ENCODE measurements at places on chromosomes 5 and 9.

- no peak for DNase-seq
Observed at GRCh38 chr5:59843511-59844213, 49.9 kb downstream of the PDE4D start.

DNA sequence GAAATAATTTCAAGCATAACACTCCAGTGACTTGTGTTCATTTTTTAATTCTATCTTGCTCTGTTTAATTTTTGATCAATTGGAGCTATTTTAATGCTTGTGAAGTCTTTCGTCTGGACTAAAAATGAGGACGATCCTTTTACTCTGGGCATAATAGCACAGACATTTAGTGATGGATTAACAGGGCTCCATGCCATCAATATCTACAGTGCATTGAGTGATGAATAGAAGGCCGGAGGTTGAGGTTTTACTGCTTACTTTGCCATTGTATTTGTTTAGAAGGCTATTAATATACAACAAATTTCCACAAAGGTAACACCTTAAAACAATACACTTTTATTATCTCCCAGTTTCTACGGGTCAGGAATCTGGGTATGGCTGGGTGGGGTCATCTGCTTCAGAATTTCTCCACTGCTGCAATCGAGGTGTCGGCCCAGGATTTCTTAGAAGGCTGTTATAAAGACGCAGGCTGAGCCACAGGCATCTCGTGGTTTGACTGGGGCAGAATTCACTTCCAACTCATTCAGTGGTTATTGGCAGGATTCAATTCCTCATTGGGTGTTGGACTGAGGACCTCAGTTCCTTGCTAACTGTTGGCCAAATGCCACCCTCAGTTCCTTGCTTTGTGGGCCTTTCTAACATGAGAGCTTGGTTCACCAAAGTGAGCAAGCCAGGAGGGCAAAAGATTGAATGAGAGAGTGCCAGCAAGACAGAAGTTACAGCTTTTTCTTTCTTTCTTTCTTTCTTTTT is 265.4 kb upstream of the VLDLR start:
- no peak for DNase-seq

DNA sequence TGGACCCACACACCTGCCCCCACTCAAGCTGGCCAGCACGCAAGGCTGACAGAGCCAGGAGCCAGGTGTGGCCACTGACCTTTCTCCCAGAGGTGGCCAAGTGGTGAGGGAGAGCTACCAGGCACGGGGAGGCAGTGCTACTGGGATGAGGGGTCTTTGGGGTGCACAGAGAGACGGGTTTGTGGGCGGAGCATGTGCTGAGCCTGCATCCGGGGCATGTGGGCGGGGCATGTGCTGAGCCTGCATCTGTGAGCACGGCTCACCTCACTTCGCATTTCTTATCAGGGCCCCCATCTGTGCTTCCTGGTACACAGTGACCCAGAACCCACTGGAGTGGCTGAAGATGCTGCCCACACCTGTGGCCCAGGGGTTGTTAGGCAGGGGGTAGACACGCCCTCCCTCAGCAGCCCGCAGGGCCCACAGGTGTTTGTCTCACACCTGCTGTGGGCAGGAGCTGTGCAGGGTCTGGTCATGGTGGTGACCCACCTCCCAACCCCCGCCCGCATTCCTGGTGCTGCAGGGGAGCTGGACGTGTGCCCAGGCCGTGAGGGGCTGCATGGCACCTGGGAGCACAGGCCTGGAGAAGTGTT is 21.5 kb downstream of the CCDC187 start:
- DNase-seq = no peak

- DNase-seq = no peak
Observed at GRCh38 chr5:150655221-150655620, 5.8 kb upstream of the MYOZ3 start.

DNA sequence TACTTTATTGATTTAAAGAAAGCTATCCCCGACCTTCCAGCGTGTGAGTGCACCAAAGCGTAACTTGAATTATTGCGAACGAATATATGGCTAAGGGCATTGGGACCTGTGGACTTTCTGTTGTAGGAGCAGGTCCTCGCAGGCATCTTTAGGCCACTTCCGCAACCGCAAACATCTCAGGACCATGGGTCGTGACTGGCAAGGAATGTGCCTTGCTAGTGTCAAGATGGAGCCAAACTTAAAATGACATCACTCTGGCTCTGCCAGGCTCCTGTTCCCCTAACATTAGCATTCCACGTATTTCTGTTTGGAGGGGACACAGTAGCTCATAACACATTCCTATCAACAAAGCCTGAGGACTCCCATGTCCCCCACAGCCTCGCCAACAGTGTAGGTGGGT is 44.1 kb upstream of the OLFM1 start:
- no peak for DNase-seq

GRCh38 chr9:78585909-78586308 is 289.0 kb downstream of the PSAT1 start:
- no peak for DNase-seq

DNA sequence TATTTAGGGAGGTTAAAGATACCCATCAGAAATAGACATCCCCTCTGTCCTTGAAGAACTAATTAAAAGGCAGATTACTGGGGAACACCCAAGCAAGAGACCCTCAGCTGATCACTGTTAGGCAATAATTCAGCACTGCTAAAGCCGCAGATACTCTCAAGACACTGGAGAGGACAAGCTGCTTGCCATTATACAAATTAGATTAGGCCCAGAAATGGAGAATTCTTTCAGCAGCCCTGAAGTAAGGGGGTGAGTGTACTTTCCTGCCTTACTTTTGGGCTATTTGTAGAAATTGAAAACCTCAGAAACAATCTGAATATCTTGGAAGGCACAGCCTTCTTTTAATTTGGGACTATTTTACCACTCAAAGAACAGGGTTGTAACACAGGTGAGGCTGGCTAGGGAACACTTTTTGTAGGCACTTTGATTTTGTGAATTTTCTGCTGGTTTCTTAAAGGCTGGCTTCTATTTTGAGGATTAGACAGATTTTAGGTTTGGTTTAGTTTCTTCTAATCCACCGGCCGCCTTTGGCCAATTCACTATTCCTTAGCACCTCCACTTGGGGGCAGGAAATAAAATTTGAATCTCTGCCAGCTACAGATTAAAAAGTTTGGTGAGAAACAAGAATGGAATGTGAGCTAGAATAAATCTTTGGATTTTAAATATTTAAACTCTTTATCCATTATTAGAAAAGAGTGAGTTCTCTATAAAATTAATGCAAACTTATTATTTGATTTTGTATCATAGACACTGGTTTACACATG is 106.0 kb downstream of the SMARCA2 start:
- no peak for DNase-seq

GRCh38 chr5:159202151-159202550 is 7.2 kb downstream of the RNF145 start:
- DNase-seq = no peak

GRCh38 chr9:94631599-94631998 is 7.7 kb downstream of the FBP1 start:
- no peak for DNase-seq

DNA sequence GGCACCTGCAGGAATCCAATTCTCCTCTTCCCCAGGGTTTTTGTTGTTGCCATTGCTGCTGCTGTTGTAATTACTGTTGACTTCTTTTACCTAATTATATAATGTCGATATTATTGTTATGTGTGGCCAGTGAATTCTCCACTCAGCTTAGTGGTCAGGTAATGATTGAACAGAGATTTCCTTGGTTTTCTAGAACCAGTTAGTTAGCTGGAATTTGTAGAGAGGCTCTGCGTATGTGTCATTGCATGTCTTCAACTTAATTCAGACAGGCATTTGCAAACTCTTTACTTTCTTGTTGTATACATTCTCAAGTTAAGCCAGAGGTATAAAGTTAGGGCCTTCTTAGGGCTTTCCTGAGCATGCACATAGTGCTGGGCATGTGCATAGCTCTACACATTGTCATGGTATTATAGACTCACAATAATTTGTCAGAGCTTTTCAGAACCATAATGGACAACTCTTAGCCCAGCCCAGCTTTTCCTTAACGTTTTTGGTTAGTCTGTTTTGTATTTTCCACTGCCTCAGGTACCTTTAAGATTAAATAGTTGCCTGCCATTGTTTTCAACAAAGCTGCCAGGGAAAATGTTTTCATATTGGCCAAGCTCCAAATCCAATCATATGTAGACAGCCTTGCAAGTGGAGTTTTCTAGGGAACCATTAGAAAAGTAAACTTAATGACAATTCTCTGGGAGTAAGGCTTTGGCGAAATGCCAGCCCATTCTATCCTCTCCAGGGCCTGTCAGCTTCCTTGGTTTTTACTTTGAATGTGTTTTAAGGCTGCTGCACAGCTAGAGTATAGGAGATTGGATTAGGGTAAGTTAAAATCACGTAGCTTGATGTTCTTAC is 68.1 kb downstream of the UBE2R2 start:
- DNase-seq = no peak
